CD8-positive, alpha-beta T cell (primary cell): ENCODE measurements at places on chromosomes 5 and 9.

DNA sequence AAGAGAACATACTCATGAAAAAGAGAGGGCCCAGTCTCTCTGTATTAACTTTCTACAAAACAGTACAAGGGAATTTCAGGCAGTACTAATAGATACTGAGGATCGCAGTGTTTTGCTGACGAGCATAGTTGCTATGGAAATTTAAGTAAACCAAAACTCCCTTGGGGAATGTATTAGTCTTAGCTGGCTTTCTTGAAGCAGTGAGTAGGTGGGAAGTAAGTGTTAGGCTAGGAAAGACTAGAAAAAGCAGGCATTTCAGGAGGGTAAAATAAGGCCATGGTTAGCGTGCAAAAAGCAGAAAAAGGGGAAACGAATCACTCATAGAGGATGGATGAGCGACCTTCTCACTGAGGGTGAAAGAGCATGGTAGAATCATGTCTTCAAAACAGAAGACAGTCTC, 84.3 kb upstream of the ACTBL2 start:
- DNase-seq: no peak

- no peak for DNase-seq
Measured at GRCh38 chr5:67047160-67047559, 149.4 kb downstream of the CD180 start.

- no peak for DNase-seq
Measured at GRCh38 chr9:38277601-38278200, 114.8 kb upstream of the ALDH1B1 start.

- no peak for DNase-seq
Measured at GRCh38 chr5:154199263-154199662, 8.7 kb downstream of the GALNT10 start.

DNA sequence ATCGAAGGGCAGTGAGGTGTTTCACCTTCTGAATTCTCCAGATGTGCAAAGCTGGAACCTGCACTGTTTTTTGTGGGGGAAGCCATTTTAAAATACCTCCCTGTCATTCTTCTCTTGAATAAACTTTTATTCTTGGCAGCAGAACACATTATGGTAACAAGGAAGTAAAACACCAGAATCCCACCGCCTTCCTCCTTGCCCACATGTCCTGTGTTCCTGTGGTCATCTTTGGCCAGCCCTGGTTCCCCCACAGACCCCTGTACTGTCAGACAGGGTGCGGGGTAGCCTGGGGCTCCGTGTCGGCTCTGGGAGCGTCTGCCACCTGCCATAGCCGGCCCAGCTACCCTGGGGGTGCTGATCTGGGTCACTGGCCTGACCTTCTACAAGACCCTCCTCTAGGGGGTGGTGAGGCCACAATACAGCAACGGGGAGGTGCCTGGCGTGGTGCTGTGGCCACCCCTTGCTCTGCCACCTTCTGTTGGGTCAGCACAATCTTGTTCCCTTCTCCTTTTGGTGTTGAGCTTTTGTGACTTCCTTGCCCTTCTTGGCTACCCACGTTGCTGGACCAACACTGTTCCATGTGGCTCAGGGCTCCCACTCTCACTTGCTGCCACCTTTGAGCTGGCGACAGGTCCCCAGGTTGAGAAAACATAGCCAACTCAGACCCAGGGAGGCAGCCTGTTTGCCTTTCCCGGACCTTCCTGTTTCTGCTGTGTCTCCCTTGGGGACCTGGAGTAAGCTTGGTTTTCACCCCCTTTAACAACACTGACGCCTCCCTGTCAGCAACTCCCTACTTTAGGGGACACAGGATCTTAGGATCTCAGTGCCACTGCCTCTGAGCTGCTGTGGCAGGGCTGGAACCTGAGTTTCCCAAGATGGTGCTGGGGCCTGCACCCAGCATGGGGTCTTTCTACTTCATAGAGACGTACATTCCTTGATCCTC, 4.8 kb downstream of the WNK2 start:
- no peak for DNase-seq

DNA sequence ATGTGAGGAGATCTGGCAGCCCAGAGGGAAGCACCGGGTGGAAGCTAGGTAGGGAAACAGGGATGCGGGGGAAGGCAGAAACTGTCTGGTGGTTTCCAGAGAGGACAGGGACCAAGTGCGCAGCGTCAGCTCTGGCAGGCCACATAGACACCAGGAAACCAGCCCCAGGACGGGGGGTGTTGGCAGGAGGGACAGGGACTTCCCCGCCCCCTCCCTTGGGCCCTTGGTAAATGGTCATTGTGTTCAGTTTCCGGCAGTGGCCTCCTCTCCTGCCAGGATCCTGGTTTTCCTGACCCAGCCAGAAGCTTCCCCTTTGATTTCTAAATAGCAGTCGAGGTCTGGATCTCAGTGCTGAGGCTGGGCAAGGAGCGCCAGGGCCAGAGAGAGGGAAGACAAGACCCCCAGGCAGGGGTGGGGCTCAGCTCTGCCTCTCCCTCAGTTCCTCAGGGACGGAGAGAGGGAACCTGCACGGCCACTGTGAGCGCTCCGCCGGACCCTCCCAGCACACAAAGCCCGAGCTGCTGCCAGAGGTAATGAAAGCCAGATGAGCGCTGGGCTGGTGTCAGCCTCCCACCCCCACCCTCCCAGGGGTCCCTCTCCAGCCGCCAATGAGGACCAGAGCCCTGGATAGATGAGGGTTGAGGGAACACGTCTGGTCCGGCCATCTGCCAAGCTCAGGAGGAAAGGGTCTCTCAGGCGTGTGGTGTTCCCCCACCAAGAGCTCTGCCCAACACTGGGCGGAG, 1.8 kb downstream of the RALGDS start:
- DNase-seq: no peak

GRCh38 chr5:67475489-67475888, 278.9 kb upstream of the CD180 start:
- no peak for DNase-seq

GRCh38 chr5:110105692-110106091, 416.0 kb downstream of the MAN2A1 start:
- DNase-seq: no peak

DNA sequence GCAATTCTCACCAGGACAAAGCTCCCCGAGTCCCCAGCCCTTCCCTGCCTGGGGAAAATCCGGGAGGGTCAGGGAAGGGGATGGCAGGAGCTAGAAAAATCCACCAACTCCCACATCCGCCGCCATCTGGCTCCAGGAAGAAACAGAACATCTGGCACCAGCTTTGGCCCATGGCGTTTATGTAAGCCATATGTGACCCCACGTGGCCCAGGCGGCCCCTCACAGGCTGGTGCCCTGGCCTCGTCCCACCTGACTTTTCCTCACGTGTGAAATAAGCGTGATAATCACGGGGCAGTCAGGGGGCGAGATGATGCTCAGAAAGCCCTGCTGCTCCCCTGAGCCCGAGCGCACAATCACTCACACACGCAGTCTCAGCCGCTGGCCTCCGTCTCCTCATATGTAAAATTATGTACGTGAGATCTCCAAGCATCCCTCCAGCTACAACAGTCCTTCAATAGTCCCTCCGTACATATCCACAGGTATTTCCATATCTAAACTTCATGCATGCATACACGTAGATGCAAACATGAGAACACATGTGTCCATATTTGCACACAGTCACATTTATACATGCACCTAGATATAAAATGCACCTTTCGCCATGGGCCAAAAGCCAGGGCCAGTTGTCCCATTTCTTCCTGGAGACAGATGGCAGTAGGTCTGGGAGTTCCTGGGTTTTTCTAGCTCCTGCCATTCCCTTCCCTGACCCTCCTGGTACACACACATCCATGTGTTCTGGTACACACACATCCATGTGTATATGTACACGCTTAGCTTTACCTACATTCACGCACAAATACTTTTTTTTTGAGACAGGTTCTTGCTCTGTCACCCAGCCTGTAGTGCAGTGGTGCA, 28.9 kb downstream of the PLPP7 start:
- no peak for DNase-seq

GRCh38 chr5:123264394-123264793, 158.8 kb downstream of the CEP120 start:
- no peak for DNase-seq

GRCh38 chr5:171989276-171989675, 17.2 kb downstream of the FBXW11 start:
- no peak for DNase-seq

- no peak for DNase-seq
Measured at GRCh38 chr9:69527454-69527853, 144.7 kb downstream of the APBA1 start.

- DNase-seq: no peak
Measured at GRCh38 chr9:12972608-12973589, 198.1 kb downstream of the LURAP1L start.

GRCh38 chr9:38251036-38251860, 141.3 kb upstream of the ALDH1B1 start:
- DNase-seq: no peak

GRCh38 chr9:4243113-4243512, 56.8 kb downstream of the GLIS3 start:
- no peak for DNase-seq

DNA sequence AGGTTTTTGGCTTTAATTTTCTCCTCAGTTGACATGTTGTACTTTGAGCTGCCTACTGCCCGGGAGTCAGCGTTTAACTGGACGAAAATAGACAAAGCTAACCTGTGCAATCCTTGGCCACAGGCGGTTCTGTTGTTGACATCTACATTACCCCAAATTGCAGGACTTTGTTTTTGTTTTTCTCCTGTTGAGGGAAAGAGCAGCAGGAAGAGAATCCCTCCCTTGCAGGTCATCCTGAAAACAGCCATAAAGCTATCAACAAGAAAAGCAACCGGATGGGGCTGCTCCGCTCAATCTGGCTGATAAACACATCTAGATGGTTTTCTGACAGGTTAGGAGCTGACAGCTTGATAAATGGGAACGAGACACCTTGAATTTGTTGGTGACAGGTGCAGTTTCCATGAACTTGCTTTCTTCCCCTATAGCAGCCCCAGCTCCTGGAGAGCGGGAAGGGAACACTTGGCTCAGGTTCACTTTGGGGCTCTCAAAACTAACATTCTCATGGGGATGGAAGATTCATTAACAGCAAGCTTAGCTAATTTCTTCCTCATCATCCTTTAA, 331.5 kb downstream of the SLIT3 start:
- DNase-seq: no peak

DNA sequence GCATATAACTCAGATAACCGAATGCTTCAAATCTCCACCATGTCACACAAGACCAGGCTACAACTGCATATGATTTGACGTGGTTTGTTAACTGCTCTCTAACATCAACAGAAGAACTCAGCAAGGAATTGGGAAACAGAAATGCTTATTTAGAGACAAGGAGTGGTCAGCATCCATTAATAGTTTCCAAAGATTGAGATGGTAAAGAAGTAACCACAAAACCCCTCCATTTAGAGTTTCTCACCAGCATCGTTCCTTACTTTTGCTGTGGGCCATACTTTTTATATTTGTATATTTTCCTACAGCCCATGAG, 25.2 kb downstream of the DPYSL3 start:
- DNase-seq: no peak

DNA sequence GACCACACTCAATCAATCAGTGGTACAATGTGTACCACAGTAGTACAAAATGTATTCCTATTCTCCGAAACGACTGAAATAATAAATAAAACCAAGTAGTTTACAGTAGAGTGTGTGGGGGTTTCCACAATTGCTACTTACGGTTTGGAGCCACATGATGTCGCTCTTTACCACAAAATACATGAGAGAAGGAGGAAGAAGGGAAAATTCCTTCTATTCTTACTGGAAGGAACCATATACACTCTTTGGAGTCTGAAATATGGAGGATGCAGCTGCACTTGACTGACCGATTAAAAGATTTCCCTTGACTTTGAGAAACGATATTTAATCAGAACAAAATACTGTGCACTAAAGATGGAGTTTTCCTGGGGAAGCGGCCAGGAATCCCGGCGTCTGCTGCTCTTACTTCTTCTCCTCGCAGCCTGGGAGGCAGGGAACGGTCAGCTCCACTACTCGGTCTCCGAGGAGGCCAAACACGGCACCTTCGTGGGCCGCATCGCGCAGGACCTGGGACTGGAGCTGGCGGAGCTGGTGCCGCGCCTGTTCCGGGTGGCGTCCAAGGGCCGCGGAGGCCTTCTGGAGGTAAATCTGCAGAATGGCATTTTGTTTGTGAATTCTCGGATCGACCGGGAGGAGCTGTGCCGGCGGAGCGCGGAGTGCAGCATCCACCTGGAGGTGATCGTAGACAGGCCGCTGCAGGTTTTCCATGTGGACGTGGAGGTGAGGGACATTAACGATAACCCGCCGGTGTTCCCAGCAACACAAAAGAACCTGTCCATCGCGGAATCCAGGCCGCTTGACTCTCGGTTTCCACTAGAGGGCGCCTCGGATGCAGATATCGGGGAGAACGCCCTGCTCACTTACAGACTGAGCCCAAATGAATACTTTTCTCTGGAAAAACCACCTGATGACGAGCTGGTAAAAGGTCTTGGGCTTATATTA, at the start of gene PCDHA4:
TSS of gene PCDHA4 (plus strand) at position 235 of the 942 bp plus-strand sequence.
- no peak for DNase-seq

GRCh38 chr5:77935506-77936364, 159.6 kb upstream of the TBCA start:
- DNase-seq: no peak

DNA sequence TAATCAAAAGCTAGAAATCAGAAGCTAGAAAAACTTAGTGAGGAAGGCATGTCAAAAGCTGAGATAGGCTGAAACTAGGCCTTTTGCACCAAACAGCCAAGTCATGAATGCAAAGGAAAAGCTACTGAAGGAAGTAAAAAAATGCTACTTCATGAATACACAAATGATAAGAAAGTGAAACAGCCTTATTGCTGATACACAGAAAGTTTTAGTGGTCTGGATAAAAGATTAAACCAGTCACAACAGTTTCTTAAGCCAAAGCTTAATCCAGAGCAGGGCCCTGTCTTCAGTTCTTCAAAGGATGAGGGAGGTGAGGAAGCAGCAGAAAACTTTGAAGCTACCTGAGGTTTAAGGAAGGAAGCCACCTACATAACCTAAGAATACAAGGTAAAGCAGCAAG, 102.5 kb upstream of the SH3GL2 start:
- DNase-seq: no peak
